ENCODE measurements at places on chromosomes 11 and 22.

- no peak for DNase-seq
Measured at GRCh38 chr22:28395920-28396753, 283.5 kb downstream of the TTC28 start.

GRCh38 chr22:19638282-19639015, 75.9 kb upstream of the SEPTIN5 start:
- no peak for DNase-seq

GRCh38 chr11:115670538-115671205, 166.5 kb upstream of the CADM1 start:
- no peak for DNase-seq

- DNase-seq: no peak
Measured at GRCh38 chr22:25409240-25409639, 155.2 kb upstream of the GRK3 start.

DNA sequence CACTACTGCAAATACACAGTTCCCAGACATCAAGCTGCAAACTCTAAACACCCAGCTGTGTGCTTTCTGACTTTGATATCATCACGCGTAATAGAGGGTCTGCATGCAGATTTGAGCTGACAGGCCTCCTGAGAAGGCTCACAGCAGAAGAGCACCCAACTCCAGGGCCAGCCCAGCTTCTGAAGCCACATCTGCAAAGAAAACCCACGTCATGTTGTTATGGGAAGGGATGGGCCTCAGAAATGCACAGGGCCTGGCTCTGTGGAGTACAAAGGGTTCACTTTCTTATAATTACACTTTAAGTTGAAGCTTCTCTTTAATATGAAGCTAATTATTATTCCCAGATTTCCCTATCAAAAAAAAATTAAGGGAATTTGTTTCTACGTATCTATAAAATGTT, 927.9 kb downstream of the NTM start:
- DNase-seq: no peak

Data from substantia nigra (tissue), 51 donors.